ENCODE measurements at places on chromosomes 3 and 15.

DNA sequence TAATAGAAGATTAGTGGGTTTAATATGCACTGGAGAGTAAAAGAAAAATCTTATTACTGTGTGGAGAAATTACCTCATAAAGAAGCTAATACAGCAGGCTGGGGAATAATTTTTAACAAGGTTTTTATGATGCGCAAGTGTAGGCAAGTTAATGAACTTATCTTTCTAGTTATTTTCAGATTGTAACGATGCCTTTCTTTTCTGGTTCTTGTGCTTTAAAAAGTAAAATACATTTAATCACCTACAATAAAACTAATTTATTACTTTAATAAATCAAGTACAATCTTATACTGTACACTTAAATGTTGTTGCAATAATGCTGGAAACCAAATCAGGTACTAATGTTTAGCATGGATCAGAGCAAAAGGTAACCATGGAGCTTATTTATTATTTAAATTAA, 266.6 kb downstream of the ZIC1 start:
- no peak for DNase-seq

DNA sequence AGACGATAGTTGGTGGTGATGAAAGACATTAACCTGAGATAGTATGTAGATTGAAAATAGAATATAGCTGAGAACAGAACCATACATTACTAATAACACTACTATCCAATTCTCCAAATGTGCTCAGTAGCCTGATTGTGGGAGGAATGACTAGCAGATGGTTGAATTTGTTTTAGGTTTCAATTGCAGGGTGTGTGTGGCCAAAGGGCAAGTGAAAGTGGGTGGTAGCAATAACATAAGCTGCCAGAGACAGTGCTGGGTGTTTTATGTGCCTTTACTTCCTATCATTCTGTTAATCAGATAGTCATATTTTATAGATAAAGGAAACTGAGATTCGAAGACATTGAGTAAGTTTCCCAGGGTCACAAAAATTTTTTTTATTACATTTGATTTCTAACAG, 249.5 kb upstream of the ARL6 start:
- no peak for DNase-seq

DNA sequence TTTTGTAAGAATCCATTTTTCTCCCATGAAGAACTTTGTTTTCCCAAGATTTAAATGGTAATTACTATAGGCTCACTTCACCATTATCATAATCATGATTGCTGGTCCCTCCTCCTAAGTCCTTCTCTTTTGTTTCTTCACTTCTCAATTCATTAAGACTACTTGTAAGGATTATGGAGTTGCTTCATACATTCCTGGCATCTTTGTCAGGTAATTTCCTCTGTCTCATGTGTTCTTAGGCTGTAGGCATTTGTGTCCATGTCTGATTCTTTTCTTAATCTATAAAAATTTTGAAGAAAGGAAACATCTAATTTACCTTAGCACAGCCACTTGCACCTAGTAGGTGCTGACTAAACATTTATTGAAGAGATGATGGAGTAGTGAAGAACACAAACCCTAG, 79.9 kb upstream of the SATB1 start:
- no peak for DNase-seq

- DNase-seq, result no peak
These were observed 28.2 kb upstream of the SCAANT1 start for GRCh38 chr3:63940389-63940757.

DNA sequence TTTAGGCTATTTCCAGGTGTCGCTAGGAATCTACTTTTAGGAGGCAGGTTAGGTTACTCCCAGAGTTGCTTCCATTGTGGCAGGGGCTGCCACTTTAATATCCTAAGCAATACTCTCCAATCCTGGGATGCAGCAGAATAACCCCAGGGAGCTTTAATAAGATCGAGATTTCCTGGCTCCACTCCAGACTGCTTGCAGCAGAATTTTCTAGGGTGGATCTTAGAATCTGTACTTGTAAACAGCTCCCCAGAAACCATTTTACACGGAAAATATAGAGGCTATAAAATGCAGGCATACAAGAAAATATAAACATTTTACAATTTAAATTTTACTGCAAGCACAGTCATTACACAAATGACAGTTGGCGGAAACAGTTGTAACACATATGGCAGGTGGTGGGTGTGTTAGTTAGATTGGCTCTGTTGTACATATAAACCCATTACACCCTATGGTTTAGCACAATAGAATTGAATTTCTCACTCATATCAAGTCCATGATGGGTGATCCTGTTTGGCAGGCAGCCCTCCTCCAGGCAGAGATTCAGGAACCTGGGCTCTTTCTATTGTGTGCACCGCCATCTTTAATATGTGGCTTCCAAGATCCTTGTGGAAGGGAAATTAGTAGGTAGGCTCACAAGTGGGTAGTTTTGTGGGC, 35.0 kb upstream of the TNFAIP8L3 start:
- no peak for DNase-seq

DNA sequence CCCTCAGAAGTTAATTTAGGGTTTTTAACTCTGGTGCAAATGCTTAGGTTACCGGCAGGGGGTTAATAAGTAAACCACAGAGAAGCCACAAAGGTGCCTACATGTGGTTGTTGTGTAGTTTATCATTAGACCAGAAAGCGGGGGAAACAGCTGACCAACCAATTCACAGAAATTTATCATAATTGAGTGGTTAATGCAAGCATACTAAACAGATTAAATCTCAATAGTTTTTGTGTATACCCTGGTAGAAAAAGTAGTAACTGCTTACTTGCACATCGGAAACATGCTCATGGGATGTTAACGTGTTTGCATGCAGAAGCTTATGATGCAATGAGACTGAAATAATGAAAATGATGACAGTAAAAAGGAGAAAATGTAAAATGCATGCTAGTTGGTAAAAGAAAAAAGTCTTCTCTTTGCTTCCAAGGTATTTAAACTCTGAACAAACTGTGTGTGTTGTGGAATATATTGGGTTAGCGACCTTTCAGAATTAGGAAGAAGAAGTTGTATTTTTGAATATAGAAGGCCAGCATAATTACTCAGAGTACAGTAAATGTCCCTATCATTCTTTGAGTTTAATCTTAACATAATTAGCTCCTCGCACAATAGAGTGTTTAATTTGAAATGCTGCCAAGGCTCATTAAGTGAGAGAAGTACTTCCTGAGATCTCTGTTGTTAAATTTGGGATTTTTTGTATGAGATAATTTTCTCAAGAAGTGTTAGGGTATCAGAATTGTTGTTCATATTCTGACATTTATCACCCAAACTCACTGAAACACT, 316.2 kb downstream of the PTPRG start:
- no peak for DNase-seq
